ENCODE measurements at places on chromosomes 3 and 15.

- no peak for DNase-seq
These were observed 4.5 kb downstream of the FEZF2 start for GRCh38 chr3:62368705-62369475.

- DNase-seq = no peak
These were observed 65.1 kb upstream of the LCTL start for GRCh38 chr15:66630801-66631351.

GRCh38 chr15:41877631-41878354 is 16.1 kb downstream of the SPTBN5 start:
- DNase-seq = no peak

DNA sequence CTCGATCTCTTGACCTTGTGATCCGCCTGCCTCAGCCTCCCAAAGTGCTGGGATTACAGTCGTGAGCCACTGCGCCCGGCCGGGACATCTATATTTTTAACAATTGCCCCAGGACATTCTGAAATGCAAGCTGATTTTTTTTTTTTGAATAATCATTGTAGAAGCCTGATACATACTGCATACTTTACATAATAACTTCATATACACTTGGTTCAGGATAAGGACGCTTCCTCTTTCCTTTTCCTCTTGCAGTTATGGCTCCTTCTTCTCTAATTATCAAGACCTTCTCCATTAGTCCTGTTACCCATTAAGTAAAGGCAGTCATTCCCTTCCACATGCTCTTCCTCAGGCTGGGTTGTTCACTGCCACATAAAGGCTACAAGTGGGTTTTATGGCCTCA is 58.3 kb downstream of the SLCO3A1 start:
- DNase-seq = no peak

DNA sequence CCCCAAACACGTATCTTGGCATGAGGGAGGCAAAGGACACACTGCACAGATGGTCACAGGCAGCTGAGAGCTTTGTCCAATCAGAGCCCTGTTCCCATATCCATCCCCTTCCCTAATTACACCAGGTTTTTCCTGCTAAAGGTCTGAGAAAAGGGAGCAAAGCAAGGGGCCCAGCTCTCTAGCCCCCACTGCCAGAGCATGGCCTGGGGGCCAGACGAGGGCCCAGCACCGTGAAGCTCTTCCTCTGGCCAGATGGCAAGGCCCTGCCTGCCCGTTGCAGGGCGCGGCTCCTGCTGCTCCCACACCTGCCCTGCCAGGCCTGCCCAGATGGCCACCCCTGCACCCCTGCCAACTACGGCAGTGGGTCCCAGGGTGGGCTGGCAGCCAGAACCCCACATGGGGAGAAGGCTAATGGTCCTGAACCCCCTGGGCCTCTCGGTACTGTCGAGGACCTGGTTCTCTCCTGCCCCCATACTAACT is 3.2 kb downstream of the SHF start:
- DNase-seq = no peak

Data from activated T-cell treated with anti-CD3 and anti-CD28 coated beads for 48 hours (primary cell).